ENCODE measurements at places on chromosomes 11 and 22.

DNA sequence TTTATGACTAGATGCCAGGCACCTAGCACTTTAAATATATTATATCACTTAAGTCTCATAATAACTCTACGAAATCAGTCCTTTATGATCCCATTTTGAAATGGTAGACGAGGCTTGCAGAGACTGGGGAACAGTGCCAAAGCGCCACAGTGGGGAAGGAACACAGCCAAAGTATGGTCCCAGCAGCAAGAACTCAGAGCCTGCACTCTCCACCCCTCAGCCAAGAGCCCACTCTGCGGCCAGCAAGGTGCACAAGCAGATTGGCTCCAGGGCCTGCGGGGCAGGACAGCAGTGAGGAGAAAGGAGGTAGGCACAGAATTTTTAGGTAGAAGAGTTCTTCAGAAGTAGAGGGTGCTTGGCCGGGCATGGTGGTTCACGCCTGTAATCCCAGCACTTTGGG is 61.4 kb downstream of the NRXN2 start:
- no peak for DNase-seq

- no peak for DNase-seq
Measured at GRCh38 chr22:46622081-46622521, 1.9 kb downstream of the GRAMD4 start.

GRCh38 chr11:125591649-125592304 is 875 bp upstream of the STT3A start:
- DNase-seq = peak; percentile 36

DNA sequence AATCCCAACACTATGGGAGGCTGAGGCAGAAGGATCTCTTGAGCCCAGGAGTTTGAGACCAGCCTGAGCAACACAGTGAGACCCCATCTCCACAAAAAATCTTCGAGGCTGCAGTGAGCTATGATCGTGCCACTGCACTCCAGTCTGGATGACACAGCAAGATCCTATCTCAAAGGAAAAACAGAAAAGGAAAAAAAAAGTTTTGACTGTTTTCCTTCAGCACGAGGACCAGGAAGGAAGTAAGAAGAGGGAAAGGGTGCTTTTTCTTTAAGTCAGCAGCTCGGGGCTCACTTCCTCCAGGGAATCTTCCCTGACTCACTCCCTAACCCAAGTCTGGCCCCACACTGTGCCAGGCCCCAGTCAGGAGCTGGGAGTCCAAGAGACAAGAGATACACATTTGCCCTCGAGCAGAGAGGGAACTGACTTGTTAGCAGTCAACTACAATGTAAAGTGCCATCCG is 14.2 kb downstream of the ARRB1 start:
- DNase-seq = no peak

DNA sequence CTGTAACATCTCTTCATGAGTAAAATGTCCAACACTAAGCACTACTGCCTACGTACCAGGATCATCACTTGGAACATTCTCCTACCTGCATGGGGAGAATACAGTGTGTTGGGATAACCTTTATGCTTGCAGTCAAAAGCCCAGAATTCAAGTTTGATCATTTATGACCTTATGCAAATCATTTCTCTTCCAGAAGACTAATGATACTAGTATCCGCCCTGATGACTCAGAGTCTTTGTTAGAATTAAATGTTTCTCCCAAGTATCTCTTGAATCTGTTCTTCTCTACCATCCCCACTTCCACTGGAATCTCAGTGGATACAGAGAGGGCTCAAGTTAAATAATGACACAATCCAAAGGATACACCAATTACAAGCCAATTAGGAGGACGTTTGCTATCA is 12.4 kb downstream of the MAJIN start:
- DNase-seq = no peak

- no peak for DNase-seq
Measured at GRCh38 chr11:126999366-126999765, 1.2 kb downstream of the KIRREL3 start.

DNA sequence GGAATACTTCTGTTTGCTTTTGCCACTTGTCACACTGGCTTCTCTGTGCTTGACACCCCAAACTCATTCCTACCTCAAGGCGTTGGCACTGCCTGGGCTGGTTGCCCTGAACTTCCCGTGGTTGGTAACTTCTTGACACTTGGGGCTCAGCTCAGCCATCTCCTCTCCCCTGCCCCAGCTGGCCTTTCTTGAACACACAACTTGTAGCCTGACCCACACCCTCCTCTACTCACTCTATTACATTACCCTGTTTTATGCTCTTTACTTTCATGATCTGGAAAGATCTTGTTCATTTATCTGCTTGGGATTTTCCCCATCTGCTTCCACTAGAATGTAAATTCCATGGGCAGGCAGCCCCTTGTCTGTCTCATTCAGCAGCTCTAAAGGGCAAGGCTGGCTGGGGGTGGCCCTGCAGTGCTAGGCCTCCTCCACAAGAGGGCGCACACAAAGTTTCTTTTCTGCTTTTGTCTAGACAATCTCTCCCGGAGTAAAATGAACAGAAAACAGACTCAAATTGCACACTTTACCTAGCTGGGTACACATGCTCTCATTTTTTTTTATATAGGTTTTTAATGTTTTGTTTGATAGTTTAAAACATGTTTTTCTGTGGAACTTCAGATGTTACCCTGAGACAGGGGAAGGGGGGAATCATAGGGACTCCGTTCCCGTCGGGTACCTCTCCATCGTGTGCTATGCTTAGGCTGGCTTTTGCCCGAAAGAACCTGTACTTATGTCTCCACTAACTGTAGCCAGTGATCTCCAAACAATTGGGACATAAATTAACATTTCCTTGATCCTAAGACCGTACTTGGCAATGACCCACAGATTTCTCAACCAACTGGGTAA is 16.4 kb upstream of the MRGPRX2 start:
- peak; percentile 62 for DNase-seq

- DNase-seq = no peak
Measured at GRCh38 chr11:72511393-72512047, 77.2 kb upstream of the CLPB start.

- DNase-seq = no peak
Measured at GRCh38 chr22:37220543-37220981, 8.3 kb upstream of the SSTR3 start.

DNA sequence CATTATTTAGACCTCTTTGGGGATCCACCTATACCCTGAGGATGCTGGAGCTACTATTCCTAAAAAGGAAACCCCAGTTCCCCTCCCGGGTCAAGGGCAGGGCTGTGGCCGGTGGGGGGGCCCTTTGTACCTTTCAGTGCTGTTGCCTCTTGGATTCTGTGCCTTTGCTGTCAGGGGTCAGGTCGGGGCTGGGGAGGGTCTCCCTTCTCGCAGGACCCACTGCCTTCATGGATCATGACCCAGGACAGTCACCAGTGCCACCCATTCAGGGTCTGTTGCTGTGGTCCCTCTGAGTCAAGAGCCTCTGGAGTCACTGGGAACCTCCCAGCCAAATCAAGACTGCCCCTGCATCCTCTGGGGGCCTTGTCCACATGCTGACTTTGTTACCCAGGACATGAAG is 78.1 kb upstream of the CCND1 start:
- DNase-seq = no peak

DNA sequence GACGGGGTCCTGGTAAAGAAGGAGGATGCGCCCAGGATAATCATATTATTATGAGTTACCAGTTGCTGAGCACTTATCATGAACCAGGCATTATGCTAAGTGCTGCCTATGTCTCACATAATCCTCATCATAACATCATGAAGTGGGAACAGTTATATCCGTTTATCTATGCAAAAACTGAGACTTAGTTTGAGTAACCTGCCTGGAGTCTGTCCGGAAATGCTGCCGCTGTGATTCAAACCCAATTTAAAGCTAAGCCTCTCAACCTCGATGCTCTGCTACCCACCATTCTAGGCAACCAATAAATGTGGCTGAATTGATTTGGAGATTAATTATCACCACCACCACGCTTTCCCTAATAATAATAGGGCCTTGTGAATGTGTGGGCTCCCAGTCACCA is 111.5 kb upstream of the CLMP start:
- no peak for DNase-seq

GRCh38 chr22:29442976-29443375 is 4.6 kb downstream of the RFPL1 start:
- no peak for DNase-seq

- peak; percentile 86 for DNase-seq
Measured at GRCh38 chr11:65424205-65425104, 1.9 kb downstream of the NEAT1 start.

DNA sequence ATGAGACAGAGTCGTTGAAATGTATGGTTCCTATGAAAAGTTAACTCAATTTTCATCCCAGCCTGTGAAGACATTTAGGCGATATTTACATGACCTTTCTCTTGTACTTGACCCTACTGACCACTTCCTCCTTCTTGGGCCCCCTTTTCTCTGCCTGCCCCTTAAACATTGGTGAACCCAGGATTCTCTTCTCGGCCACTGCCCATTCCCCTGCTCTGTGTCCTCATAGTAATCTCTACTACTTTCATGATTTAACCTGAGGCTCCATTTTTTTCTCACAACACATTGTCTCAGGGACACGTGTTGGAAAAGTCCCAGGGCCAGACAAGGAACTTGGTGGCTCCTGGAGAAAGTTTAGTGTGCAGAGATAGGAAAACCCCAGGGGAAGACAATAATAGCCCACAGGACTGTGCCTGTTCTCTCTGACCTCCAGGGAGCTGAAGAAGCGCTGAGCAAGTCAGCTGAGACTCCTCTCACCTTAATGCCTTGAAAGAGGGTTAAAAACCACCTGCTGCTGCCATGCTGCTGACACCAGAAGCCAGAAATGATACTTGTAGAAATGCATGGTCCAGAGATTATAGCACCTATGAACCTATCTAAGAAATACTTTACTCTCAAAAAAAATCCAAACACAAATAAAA is 42.5 kb upstream of the SPATA19 start:
- DNase-seq = no peak

- no peak for DNase-seq
Measured at GRCh38 chr11:73003088-73003487, 139.0 kb downstream of the FCHSD2 start.

- DNase-seq = peak; percentile 83
Measured at GRCh38 chr22:38398609-38399461, 56.2 kb downstream of the KCNJ4 start.

DNA sequence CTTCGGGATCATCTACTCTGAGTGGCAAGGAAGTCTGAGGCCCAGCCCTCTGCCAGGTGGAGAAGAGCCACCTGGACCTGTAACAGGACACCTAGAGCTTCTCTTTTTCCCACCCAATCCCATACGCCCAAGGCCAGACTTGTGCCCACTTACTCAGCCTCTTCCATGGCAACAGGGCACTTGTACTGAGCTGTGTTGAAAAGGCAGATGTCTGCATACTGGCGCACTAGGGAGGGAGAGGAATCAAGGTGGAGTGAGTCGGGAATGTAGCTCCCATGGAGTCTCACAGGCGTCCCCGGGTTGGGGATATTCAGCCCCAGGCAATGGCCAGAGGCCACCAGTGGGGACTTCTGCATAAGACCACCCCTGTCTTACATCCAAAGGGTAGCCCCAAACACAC is 36.1 kb downstream of the TPBGL start:
- DNase-seq = peak; percentile 0

- DNase-seq = no peak
Measured at GRCh38 chr22:19810381-19811201, 44.1 kb downstream of the GNB1L start.

DNA sequence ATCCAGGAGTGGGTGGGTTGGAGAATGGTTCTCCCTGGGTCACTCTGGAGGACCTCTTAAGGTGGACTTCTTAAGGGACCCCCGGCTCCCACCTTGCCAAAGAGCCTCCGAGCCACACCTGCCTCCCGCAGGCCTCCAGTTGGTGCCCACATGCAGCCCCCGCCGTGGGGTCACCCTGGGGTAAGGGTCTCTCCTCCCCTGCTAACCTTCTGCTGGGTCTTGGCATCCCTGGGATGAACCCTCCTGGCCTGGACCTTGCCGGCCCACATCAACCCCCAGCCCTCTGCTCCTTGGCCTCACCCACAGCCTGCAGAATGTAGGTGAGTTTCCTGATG is 12.5 kb upstream of the MUC6 start:
- DNase-seq = no peak

DNA sequence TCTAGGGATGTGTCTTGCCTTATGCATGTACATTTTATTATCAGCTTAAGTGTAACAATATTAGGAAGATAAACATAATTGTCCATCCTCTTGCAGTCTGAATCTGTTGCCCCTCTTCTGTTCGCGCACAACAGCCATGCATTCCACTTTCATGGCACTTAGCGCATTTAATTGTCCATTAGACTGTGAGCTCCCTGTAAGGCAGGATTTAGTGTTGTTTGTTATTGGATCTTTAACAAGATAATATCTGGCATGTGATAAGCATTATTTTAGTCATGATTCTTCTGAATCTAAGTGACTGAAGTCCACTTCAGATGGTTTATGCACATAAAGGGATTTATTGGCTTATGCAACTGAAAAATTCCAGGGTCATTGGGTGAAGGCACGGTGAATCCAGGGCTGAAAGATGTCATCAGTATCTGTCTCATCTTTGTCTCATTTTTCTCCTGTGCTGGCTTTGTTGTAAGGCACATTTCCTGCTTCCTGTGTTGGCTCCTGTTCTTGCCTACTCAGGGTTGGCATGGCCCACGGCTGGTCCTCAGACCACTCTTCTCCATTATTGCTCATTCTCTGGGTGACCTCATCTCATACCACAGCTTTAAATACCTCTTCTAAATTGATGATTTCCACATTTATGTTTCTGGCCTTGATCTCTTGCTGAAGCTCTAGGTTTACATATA is 37.6 kb downstream of the ATXN10 start:
- no peak for DNase-seq

DNA sequence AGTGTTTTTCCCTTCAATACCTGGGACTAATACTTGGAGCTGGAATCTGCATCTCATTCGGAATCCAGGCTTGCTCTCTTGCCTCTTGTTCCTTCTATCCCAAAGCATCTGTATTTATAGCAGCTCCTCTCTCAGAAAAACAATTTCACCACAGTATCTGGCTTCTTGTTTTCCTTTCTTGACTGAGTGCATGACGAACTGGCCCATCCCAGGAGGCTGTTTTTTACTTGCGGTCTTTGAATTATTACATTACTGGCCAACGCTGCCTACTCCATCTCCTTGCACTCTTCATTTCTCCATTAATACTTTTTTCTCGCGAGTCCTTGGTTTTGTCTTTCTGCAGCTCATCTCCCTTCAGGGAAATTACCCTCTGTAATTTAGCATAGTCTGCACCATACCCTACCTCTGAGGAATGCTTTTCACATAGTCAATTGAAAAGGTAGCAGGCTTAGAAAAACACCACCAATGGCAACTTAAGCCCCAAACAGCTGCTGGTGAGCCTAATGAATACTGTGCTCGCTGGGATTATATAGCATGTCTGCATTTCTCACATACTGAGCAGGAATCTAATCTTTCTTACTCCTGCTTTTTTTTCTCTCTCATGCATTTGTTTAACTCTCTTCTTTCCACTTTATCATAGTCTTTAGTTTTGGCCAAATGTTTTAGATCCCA is 277.4 kb upstream of the SESN3 start:
- no peak for DNase-seq

- peak; percentile 10 for DNase-seq
Measured at GRCh38 chr11:82718307-82718706, 15.4 kb downstream of the FAM181B start.

DNA sequence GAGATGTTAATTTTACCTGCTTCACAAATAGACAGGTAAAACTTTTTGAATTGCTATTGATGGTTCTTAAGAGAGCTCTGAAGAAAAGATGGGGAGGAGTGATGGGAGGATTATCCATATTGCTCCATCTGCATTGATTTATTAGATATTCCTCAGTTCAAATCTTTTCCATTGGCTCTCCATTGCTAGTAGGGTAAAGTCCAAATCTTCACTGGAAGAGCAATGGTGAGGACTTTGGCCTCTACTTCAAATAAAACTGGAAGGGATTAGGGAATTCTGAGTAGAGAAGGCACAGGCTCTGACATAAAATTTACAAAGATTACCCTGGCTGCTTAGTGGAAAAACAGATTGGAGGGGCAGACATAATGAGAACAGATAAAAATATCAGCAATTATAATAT is 1024.1 kb downstream of the LRRC4C start:
- no peak for DNase-seq

- no peak for DNase-seq
Measured at GRCh38 chr11:102338479-102339010, 8.5 kb upstream of the BIRC2 start.

Measured in stimulated activated naive CD8-positive, alpha-beta T cell treated with anti-CD3 and anti-CD28 coated beads, Interleukin-15, amount 100 ng/mL, for 72 hours (primary cell).